Kidney glomerular epithelial cell (primary cell): ENCODE measurements at places on chromosomes 2 and 18.

DNA sequence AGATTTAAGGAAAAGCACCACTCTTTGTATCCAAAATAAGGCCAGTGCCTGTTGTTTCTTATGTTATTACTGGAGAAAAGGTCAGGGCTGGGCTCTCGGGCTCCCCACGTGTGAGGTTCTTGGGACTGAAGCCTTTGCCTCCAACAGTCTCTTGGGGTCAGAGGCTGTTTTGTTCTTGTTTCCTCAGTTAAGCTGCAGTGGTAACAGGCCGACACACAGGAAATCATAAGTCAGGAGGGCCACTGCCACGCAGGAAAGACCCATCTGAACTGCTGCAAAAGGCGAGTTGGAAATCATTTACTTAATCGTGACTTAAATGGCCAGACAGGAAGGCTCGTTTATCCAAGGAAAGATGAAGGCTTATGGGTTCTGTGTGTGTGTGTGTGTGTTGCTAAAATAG lies 30.3 kb upstream of the IL37 start:
- no peak for DNase-seq

DNA sequence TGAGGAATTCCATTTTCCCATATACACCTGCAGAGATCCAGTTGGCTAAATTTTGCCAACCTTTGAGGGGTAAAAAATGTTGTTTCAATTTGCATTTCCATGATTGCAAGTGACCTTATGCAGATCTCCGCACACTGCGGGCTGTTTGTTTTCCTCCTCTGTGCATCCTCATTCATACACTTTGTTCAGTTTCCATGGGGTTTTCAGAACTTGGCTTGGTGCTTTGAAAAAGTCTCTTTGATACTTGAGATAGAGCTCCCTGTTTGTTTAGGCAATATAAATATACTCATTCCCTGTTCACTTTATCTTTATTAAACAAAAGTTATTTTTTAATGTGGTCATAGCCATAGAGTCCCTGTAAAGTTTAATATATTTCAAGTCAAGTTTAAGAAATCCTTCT lies 353.1 kb downstream of the CMPK2 start:
- no peak for DNase-seq

- peak; percentile 27 for DNase-seq
Observed at GRCh38 chr2:192162392-192163042, 32.2 kb downstream of the TMEFF2 start.

- no peak for DNase-seq
Observed at GRCh38 chr2:233153146-233153798, 93.1 kb downstream of the INPP5D start.

- DNase-seq = no peak
Observed at GRCh38 chr2:42169874-42170521, 845 bp downstream of the EML4 start.

DNA sequence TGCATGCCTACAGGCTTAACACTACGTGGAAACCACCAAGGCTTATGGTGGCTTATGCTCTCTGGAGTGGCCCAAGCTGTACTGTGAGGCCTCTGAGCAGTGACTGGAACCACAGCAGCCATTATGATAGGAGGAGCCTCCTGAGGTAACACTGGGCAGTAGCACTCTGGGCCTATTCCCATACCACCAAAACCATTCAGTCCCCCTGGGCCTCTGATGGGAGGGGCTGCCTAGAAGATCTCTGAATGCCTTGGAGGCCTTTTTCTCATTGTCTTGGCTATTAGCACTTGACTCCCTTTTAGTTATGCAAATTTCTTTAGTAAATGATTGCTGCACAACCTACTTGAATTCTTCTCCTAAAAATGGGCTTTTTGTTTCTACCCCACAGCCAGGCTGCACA lies 985.0 kb downstream of the DPP10 start:
- no peak for DNase-seq

DNA sequence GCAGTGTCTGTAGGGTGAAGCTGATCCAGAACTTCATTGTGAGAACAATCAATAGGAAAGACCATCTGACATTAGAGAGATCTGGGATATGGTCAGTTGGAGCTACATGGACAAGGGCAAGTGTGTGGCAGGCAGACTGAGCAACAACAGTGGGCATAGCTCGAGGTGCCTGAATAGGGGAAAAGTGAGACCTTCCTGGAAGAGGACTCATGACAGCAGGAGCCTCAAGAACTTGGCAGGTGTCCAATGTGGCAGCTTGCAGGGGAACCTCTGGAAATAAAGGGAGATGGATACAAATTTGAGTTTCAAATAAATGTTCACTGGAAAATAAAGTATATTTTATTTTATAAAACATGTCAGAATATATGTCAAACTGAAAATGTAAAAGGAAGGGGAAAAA lies 117.9 kb downstream of the TANC1 start:
- no peak for DNase-seq

DNA sequence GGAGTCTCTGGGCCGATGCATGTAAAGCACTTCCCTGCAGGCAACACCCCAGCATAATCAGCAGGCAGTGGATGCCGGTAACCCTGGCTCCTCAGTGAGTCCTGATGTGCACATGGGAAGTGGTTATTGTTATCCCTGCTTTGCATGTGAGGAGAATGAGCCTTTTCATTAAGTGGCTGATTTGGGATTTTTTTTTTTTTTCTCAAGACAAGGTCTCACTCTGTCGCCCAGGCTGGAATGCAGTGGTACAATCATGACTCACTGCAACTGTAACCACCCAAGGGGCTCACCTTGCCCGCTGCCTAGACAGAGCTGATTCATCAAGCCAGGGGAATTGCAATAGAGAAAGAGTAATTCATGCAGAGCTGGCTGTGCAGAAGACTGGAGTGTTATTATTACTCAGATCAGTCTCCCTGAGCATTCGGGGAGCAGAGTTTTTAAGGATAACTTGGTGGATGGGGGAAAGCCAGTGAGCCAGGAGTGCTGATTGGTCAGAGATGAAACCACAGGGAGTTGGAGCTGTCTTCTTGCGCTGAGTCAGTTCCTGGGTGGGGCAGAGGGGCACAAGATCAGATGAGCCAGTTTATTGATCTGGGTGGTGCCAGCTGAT lies 95.4 kb downstream of the SOCS6 start:
- DNase-seq = peak; percentile 95
